AG08396 (cell line): ENCODE measurements at places on chromosomes 7 and 10.

DNA sequence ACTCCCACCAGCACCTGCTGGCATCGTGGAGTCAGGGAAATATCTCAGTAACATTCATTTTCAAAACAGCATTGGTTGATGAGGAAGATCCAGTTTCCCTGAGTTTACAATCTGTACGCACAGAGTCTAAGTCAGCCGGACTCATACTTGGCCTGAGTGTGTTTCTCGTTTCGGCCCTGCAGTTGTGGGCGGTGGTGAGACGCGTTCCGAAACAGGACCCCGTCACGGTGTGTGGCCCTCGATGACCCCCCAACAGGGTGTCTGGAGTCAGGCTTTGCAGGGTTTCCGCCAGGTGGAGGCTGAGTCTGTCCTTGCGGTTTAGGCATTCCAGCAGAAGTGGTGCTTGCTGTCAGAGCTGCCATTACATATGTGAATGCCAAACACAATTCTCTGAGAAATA, 317.5 kb downstream of the DNAJB6 start:
- no peak for DNase-seq

DNA sequence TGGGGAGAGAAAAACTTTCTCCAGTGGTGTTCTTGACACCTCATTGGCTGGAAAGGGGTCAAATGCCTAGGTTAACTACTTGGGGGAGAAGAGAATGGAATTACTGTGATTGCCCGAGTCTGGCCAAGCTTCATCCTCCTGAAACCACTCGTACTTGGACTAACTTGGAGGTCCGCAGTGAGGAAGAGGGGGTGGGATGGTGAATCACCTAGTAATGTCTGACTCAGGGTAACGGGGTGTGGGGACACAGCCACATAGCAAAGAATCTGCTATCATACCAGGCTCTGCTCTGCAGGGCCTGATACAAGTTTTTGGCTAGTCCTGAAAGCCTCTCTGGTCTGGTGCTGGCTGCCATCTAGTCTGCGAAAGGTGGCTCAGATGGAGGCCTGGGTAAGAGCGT, 190.9 kb downstream of the RPS24 start:
- DNase-seq, result peak; percentile 67

GRCh38 chr10:122637376-122637775, 62.3 kb downstream of the C10orf120 start:
- DNase-seq, result no peak

GRCh38 chr10:49356944-49357343, 38.9 kb downstream of the DRGX start:
- no peak for DNase-seq

- no peak for DNase-seq
Observed at GRCh38 chr10:79075418-79075817, 6.7 kb downstream of the ZMIZ1 start.

DNA sequence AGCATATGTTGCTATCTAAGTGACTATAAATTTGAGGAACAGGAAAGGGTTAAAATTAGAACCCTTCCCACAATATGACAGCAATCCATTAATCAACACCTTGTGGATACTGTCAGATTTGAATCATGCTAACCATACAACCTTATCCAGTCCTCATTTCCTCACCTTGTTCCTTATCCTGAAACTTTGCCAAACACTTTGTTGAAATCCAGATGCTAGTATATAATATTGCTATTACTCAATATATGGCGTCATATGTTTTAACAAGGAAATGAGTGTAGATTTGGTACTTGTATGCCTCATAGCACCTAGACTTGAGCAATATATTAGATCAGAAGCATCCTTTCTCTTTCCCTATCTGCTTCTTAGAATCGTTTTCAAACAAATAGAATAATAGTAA, 66.3 kb upstream of the SLC25A13 start:
- no peak for DNase-seq

DNA sequence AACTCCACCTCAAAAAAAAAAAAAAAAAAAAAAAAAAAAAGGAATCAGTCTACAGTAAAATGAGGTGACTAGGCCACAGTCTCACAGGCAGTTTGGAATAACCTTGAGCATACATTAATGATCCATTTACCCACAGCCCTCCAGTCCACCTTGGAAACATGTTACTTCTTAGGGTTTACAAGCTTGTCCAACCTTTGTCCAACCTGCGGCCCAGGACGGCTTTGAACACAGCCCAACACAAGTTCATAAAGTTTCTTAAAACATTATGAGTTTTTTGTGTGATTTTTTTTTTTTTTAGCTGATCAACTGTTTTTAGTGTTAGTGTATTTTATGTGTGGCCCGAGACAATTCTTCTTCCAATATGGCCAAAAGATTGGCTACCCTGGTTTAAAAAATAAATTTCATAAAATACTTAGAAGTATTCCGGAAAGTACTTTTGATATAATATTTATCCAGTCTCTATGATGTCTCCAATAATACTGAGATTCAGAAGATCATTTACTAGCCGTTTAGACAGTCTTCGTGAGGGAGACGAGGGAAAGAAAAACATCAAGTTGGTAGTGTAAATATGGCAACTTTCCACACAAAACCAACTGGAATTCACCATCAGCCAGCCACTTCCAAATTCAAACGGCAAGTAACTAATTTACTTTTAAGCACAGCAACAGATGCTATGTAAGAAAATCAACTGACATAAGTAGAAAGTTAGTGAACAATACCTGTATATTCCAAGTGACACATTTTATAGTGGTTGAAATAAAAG, 9.9 kb downstream of the BAZ1B start:
- DNase-seq, result no peak

GRCh38 chr7:29421010-29421956, 142.4 kb upstream of the PRR15 start:
- no peak for DNase-seq

DNA sequence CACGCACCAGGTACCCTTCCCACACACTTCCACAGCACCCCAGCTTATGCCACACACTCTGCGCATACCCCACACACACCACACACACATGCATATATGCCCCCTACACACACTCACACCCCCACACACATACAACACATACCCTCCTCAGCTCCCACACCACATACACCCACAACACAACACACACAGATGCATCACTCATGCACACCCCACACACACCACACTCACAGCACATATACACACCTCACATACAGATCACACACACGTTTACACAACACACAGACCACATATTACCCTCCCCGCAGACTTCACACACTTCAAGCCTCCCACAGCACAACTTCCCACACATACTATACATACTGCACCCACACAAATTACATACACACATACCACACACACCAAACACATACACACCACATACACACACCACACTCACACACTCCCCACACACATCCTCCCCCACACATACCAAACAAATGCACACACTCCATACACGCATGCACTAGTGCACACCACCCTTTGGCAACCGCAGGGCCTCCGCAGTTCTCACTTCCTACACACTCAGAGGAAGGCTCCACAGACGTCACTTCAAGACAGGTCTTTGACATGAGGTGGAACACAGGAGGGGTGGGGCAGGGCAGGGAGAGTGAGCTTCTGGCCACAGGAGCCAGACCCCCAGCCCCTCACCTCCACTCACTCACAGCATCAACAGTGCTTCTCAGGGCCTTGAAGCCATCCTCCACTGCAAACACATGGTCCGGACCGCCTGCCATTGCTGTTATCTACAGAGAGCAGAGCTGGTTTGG, 18.5 kb upstream of the ANTXRL start:
- no peak for DNase-seq

- peak; percentile 2 for DNase-seq
Observed at GRCh38 chr7:64874114-64874513, 29.0 kb upstream of the ZNF273 start.

DNA sequence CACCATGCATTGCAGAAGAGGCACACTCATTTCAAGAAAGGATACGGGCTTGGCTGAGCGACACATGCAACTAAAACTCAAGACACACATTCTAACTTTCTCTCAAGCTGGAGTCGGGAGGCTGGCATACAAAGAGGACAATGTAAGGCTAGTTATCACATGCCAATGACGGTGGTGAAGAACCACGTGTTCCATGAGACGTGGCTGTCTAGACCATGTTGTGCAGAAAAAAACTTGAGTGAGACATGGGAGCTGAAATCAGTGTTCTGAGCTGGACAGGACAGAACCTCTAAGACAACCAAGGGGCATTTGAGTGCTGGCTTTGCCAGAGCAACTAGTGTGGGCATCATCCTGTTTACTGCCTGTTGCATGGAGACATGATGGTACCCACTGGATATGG, 193.0 kb upstream of the DPP6 start:
- DNase-seq, result no peak

DNA sequence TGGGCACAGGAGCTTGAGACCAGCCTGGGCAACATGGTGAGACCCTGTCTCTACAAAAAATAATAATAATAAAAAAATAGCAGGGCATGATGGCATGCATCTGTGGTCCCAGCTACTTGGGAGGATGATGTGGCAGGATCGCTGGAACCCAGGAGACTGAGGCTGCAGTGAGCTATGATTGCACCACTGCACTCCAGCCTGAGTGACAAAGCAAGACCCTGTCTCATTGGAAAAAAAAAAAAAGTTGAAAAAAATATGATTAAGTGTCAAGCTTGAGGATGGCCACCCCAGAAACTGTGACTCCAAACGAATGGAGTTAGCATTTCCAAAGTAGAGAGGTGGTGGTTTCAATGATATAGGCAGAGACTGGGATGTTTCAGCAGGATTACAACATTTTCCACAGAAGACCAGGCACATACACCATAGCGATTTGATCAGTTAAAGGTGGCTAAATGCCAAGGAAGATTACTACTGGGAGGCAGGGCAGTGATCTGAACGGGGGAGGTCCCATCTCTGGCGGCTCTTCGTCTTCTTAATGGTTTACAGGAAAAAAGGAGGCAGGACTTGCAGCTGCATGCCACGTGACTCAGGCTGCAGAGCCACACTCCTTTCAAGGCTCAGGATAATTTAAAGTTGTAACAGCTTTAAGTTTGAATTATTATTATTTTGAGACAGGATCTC, 250.6 kb upstream of the GALNT17 start:
- no peak for DNase-seq

GRCh38 chr10:54009672-54010071, 791.4 kb downstream of the PCDH15 start:
- no peak for DNase-seq

DNA sequence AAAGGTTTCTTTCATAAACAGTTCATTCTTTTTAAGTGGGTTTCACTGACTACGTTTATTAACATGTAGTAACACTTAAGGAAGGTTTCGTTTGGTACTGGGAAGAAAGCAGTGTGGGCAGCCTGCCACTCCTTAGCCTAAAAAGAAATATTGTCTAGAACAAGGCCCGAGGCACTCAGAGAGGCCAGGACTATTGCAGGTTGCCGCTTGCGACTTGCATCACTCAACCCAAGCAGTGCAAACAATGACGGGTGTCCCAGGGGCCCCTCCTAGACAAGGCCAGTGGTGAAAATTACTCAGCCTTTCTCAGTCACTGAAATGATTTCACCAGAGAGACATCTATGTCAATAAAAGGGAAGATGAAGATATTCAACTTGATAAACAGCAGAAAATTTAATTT, 243.9 kb downstream of the SNX13 start:
- peak; percentile 55 for DNase-seq

GRCh38 chr7:22425361-22425760, 68.4 kb upstream of the RAPGEF5 start:
- DNase-seq, result no peak

DNA sequence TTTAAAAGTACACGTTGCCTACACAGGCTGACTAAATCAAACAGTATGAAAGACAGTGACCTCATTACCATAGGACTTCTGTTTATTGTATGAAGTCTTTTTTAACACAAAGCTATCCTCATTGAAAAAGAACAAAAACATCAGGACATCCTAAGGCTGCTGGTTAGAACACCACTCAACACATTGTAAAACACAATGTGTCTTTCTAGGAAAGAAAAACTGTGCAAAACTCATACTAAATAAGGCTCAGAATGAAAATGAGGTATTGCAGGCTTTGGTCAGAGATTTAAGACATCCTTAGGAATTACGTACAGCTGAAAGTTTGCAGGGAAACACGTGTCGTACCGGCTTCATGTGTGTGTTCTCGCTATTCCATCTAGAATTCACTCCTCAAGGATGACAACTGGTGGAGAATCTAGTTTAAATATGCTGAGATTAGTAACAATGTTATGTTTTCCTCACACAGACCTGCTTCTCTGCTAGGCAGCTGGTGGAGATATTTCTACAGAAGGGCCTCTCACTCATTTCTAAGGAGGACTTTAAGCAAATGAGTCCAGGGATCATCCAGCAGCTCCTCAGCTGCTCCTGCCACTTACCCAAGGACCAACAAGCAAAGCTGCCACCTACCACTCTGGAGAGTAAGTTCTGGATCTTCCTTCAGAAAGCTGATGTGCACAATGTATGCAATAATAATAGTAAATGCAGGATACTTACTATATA, 29.3 kb downstream of the SLC39A12 start:
- no peak for DNase-seq

DNA sequence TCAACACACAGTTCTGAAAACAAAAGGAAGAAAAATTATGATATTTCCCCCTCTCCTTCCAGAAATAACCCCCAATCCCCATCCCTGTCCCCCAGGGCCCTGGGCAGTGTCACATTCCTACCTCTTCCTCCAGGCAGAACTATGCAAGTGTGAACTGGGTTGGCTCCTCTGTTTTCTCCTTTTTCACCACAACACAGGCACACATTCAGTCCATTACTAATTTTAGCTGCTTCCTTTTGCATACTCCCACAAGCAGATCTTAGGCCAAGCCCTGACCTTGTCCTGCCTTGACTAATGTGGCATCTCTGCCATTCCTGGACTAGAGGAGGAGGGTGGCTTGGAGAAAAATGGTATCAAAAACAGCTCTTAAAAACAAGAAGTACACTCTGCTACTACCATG, 208.1 kb downstream of the HDAC9 start:
- DNase-seq, result no peak

- no peak for DNase-seq
Observed at GRCh38 chr7:66119245-66119850, 4.7 kb downstream of the CRCP start.

GRCh38 chr10:12194752-12195271, 879 bp downstream of the NUDT5 start:
- DNase-seq, result no peak

GRCh38 chr7:157500171-157500960, 163.6 kb downstream of the DNAJB6 start:
- DNase-seq, result no peak

DNA sequence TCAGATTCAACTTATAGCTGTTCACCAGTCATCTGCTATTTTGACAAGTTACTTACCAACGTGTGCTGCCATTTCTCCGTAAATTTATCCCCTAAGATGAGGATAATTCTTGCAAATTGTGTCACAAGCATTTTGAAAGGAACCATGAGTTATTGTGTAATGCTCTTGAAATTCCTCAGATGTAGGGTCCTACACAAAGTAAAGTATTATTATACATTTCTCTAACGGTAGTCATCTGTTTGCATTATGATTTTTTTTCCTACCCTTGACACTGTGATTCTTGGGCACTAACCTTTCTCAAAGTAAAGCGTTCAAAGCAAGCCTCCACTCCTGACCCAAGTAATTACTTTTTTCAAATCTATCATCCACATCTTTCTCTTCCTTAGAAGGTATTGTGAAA, 8.1 kb downstream of the HERC4 start:
- DNase-seq, result no peak

GRCh38 chr7:136857573-136857972, 10.9 kb upstream of the CHRM2 start:
- DNase-seq, result peak; percentile 28

- no peak for DNase-seq
Observed at GRCh38 chr10:60910543-60910942, 33.4 kb downstream of the RHOBTB1 start.
